ENCODE measurements at places on chromosomes 1 and 21. TPM values are rescaled to one million over a fixed set of nuclear protein-coding genes. Genes with fewer than 3 reads are reported as not detected.

GRCh38 chr1:4408380-4408779 is 246.0 kb upstream of the AJAP1 start:
- DNase-seq: no peak

DNA sequence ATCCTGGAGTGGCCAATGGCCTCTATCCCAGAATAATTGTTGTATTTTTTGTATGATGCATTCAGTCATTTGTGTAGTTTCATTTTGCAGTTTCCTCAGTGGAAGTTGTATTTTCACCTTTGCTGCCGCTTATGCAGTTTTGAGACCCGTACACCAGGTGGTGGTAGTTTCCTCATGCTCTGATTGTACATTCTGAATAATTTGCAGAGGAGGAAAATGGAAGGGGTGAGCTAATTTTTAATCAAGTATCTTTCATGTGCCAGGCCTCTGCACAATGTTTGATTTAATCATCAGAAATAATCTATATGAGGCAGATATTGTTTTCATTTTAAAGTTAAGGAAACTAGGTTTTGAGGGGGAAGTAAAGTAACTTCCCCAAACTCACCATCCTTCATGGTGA is 29.5 kb downstream of the HLX start:
- peak; percentile 25 for DNase-seq

- no peak for DNase-seq
Measured at GRCh38 chr1:212814537-212815334, 23.0 kb downstream of the TATDN3 start.

DNA sequence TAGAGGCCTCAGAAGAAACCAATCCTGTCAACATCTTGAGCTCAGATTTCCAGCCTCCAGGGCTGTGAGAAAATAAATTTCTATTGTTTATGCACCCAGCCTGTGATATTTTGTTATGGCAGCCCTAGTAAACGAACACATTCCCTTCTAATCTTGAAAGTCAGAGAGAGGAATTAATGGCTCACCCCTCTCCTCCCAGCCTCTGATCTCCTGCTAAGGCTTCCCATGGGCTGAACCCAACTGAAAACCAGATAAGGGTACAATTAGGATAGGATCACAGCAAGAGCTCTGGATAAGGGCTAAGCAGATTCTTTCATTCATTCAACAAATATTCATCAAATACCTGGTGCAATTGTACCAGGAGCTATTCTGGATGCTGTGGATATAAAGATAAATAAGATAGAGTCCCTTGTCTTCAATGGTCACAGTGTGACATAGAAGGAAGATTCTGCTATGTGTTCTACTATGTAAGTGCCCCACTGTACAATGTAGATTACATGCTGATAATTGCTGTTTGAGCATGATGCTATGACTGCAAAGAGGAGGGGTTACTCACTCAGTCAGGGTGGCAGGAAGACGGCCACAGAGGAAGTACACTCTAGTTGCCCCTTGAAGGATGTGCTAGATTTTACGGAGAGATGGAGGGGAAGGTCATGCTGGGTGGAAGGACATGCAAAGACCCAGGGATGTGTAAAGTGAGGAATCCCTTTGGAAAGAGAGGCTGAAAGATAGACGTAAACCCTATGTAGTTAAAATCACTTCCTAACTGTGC is 203.3 kb upstream of the JUN start:
- no peak for DNase-seq

DNA sequence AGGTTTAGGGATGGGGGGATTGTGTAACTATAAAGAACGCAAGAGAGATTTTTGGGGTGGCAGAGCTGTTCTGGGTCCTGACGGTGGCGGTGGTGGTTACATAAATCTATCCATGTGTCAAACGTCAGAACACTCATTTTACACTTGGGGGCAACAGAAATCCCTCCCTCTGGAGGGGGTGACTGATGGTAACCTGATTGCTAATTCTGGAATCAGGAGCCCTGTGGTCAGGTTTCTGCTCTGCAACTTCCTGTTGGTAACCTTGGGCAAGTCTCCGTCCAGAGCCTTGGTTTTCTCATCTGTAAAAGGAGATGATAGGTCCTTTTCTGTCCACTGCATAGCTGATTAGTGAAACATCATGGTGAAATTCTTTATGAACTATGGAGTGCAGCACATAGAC is 40.9 kb downstream of the ALPL start:
- DNase-seq: no peak

GRCh38 chr1:218848009-218848408 is 325.7 kb upstream of the LYPLAL1 start:
- DNase-seq: no peak

Gene HJV
- not detected for total RNA-seq

Gene RIPPLY3
- total RNA-seq: not detected

Gene SLAMF7
- 1.8 TPM for total RNA-seq
